ENCODE measurements at places on chromosomes 3 and 15. TPM values are rescaled to one million over a fixed set of nuclear protein-coding genes. Genes with fewer than 3 reads are reported as not detected.

The RCCD1 gene
- total RNA-seq = 13.8 TPM

- peak overlapping the region; percentile 96 for H3K4me3 ChIP-seq
- peaks cover 4% of the 10 kb centered on the region for H3K36me3 ChIP-seq
- peak overlapping the region; percentile 77 for H3K27ac ChIP-seq
Observed at GRCh38 chr3:101778385-101779046, 495 bp upstream of the NXPE3 start.

The SNAPC5 gene
- 21.6 TPM for total RNA-seq

DNA sequence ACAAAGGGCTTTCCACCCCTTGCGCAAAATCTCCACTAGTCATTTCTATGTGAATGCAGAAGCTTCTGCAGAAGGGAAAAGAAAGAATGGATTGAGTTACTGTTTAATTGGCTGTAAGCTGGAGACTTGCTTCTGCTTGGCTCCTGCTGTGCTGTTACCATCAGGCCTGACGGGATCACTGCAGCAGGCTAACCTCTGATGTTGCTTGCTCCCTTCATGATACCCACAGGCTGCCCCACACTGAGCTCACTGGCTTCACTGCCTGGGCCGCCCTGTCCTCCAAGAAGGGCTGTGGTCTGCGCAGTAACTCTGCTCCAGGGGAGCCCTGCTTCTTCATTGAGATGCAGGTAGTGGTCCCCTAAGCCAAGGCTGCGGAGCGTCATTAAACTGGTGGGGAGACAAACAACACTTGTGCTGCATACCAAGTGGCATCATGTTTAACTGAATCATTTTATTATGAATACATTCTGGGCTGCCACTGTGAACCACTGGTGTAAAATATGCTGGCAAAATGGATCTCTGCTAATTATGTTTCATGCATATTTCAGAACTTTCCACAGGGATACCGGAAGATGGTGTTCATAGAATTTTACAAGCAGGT lies 78.6 kb downstream of the WDR49 start:
- no peaks in the 10 kb centered on the region for H3K4me1 ChIP-seq
- H3K27me3 ChIP-seq = no peaks in the 10 kb centered on the region
- no peaks in the 10 kb centered on the region for H3K36me3 ChIP-seq

The IL16 gene
- total RNA-seq = not detected

The ARPP19 gene
- total RNA-seq = 138 TPM
